H54 (cell line): ENCODE measurements at places on chromosomes 13 and 19.
A peak's percentile ranks its signal among the peaks of the same experiment; 100 is the strongest.

DNA sequence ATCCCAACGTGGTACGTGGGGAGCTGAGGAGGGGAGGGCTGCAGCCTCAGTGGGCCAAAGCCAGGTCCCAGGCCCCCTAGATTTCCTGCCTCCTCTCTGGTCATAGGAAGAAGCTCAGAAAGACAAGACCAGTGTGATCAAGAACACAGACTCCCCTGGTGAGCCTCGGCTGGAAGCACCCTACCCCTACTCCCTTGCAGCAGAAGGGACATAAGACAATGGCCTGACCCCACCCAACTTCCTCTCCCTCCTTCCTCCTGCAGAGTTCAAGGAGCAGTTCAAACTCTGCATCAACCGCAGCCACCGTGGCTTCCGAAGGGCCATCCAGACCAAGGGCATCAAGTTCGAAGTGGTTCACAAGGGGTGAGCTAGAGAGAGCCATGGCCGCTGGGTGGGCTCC lies 11.5 kb downstream of the PODNL1 start:
- DNase-seq, result no peak

- DNase-seq, result no peak
Measured at GRCh38 chr13:87426742-87427141, 244.4 kb upstream of the SLITRK5 start.

DNA sequence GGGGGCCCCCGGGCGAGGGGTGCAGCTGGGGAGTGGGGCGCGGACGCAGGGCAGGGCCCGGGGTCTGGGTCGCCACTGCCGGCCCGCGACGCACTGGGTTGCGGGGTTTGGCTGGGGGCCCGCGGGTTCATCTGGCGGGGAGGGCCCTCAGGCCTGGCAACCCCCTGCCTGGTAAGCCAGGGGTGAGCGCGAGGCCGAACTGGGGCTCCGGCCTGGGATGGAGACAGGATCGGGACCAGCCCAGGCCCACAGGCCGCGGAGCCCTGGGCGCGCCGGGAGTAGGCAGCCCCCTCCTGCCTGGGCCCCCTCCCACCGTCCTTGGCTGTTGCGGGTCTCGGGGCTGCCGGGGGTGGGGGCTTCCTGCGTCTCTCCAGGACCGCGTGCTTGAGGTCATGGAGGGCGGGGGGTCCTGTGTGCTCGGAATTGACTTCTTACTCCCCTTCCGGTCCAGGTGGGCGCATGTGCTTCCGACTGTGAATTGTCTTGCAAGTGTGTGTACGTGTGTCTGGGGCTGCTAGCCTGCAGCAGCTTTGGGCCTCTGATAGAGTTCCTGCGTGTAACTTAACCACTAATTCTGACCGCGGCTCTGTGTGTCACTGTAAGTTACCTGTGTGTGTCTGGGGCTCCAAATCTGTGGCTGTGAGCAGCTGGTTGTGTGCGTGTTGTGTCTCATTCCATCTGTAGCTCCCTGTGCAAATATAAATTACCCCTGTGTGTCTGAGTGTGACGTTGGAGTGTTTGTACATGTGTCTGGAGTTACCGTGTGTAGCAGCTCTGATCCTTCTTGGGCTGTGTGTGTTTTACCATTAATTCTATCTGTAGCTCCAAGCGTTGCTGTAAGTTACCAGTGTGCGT lies 751 bp downstream of the GRAMD1A start:
- DNase-seq, result peak; percentile 65

GRCh38 chr19:30132343-30133075 lies 190.5 kb downstream of the URI1 start:
- no peak for DNase-seq

DNA sequence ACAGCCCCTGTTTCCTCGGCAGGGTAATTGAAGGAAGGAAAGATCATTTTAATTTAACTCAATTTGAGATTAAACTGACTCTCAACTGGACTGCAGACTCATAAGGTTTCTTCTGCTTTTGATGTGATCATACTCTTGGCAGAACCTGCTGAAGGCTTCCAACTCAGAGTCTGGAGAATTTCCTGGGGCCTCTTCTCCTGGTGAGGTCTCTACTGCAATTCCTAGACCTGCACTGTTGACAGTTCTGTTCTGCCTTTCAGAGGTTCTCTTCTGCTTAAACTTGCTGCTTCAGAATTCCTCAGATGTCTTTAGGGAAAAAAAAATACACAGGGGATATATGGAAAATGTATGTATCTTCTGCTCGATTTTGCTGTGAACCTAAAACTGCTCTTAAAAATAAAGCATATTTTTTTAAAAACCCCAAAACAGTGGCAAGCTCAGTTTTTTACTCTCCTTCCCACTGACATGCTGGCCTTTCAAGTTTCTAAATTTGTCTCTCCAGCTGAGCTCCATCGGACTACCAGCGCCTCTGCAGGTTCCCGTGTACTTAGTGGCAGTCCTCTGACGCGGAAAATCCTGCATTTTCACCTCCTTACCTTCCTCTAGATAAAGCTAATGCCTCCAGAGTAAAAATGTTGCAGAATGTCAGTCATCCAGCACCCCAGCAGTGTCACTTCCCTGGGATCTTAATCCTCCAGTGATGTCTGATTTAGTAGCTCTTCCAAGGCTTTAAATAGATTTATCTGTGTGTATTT lies 733.5 kb upstream of the SGCG start:
- DNase-seq, result no peak

DNA sequence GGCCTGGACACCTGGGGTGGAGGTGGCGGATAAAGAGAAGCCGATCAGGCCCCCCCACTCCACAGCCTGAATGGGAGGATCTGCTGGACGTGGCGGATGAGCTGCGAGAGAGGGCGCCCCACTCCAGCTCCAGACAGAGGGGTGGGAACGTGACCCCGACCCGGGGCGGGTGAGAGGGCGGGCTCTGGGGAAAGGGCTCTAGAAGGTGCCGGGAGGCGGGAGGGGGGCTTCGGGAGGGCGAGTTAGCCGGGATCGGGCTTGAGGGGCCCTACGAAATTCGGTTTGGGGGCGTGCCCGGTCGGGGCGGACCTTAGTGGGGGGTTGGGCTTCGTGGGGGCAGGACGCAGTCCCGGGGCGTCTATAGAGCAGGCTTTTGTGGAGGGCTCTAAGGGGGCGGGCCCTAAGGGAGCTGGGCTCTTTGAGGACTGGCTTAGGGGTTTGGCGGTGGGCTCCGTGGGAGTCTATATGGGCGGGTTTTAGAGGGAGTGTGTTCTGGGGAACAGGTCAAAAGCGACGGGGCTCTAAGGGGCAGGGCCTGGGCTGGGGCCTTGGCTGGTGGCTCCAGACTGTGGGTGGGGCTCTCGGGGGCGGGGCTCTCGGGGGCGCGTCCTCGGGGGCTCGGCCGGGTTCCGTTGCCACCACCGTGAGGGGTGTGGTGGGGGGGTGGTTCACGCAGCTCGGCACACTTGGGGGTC lies 4.1 kb upstream of the NANOS3 start:
- DNase-seq, result no peak

- DNase-seq, result peak; percentile 94
Measured at GRCh38 chr13:113034451-113035212, 65.6 kb downstream of the MCF2L start.

GRCh38 chr13:19822673-19823072 lies 39.9 kb upstream of the PSPC1 start:
- DNase-seq, result no peak

- no peak for DNase-seq
Measured at GRCh38 chr19:32223595-32224370, 121.6 kb upstream of the ZNF507 start.

DNA sequence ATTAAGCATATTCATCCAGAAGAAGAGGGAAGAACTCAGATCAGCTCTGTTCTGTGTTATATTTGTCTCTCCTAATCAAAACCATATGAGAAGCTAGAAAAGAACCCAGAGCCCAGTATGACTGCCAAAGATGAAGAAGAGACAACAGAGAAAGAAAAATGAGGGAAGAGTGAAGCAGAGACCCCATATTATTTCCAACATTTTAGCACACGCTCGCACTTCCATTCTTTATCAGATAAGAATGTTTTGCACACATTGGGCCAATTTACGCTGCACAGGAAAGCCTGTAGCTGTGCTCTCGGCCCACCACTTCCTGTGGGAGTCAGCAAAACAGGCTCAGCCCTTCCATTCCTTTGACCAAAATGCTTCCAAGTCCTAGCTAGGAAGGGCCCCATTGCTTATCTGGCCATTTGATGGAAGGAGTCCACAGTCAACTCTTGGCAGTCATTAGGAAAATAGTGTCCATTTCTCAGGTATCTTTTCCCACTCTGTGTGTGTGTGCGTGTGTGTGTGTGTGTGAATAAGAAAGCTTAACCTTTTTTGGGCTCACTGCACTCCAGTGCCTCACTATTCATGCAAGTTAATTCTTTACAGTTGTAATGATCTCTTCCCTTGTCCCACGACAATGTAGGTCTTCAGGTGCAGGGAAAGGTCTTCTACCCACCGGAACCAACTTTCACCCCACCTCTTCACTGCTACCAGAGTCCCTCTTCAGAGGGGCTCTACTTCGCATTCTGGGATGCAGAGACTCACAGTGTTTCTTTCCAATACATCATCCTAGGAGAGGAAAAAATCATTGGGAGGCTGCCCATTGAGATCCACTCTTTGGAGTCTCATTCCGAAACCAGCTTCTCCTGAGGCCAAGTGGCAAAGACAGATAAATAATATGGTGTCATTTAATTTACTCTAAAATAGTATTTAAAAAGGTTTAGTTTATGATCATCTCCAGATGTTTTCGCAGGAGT lies 237.5 kb downstream of the COG6 start:
- DNase-seq, result no peak

DNA sequence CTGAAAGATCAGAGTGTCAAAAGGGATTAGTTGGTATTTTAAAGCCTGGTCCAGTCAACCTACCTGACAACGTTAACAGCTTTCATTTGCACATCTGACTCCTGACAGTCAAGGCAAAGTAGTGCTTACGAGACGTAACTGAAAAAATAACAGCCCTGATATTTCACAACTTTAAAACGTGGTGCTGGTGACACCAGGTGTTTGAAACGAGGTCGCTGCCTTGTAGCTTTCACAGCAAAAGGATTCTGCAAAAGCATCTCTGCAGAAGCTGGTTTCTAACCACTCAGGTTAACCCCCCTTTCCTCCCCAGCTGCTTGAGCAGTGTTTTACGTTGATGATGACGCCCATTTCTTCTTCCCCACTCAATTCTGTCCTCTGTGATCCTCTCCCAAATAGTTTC lies 23.3 kb downstream of the GGACT start:
- no peak for DNase-seq

DNA sequence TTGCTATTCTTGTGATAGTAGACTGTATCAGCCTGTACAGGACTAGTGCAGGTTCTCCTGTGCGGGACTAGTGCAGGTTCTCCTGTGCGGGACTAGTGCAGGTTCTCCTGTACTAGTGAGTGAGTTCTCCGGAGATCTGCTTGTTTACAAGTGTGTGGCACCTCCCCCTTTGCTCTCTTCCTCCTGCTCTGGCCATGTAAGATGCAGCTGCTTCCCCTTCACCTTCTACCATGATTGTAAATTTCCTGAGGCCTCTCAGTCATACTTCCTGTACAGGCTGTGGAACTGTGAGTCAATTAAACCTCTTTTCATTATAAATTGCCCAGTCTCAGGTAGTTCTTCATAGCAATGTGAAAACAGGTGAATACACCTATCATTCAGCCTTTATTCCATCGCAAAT lies 289.6 kb downstream of the TEX29 start:
- no peak for DNase-seq
